ENCODE measurements at places on chromosomes 11 and 22. TPM values are rescaled to one million over a fixed set of nuclear protein-coding genes. Genes with fewer than 3 reads are reported as not detected.

- DNase-seq, result no peak
Observed at GRCh38 chr22:37609240-37610152, 862 bp downstream of the GGA1 start.

GRCh38 chr11:8080674-8081590 is at the start of gene TUB:
TSS of gene TUB (plus strand) at chr11:8081211. CDS start at chr11:8081511, 300 bp downstream.
- DNase-seq, result peak; percentile 40

Gene MMP27
- not detected for polyA plus RNA-seq

Gene SCGB1C1
- polyA plus RNA-seq, result not detected

DNA sequence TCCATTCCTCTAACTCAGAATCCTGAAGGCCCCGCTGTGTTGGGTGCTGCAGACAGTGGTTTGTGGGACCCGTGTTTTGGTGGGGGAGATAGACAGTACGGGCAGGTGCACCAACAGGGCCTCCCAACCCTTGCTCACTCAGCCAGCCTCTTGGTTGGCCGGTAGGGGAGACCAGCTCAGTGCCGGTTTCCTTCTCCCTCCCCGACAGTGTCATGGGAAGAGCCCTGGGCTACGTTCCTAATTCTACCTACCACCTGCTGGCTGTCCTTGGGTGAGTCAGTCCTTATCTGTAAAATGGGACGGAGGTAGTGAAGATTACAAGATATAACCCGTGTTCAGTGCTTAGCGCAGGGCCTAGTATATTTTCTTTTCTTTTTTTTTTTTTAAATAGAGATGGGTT is 5.9 kb downstream of the TMEM134 start:
- no peak for DNase-seq

- DNase-seq, result no peak
Observed at GRCh38 chr11:29300420-29300819, 716.4 kb downstream of the KCNA4 start.

GRCh38 chr22:46454504-46455269 is 82.7 kb downstream of the CELSR1 start:
- DNase-seq, result no peak

Data from right lung (tissue), 10 donors.